ENCODE measurements at places on chromosomes 1 and 21.
A peak's percentile ranks its signal among the peaks of the same experiment; 100 is the strongest.

GRCh38 chr1:228804640-228805413, 69.5 kb downstream of the RHOU start:
- no peak for DNase-seq

GRCh38 chr1:20521960-20522861, 14.3 kb upstream of the MUL1 start:
- DNase-seq = peak; percentile 27

- no peak for DNase-seq
These were observed 11.8 kb downstream of the KIRREL1 start for GRCh38 chr1:158005224-158005623.

GRCh38 chr1:114803001-114803400, 22.5 kb upstream of the SIKE1 start:
- no peak for DNase-seq

DNA sequence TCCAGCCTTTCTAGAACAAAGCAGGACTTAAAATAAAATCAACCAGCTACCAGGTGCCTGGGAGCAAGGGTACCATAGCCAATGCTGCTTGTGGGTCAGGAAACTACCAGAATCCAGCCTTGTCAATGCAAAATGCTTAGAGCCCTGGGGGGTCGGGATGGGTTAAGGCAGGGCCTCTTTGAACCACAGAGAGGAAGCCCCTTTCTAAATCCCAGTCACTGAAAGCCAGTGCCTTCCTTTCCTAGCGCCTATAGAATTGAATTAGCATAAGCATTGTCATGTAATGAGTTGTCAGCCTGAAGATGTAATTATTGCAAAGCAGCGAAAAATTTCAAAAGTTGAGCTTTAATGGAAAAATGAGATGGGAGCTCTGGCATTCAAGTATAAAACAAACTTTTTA, 176.6 kb upstream of the DAB1 start:
- no peak for DNase-seq

Measured in stimulated activated CD4-positive, alpha-beta T cell treated with anti-CD3 and anti-CD28 coated beads, Interleukin-15, amount 100 ng/mL, for 1 hour (primary cell).